ENCODE measurements at places on chromosomes 12 and 14.

- DNase-seq, result no peak
These were observed 7.1 kb upstream of the ARL1 start for GRCh38 chr12:101414533-101415119.

DNA sequence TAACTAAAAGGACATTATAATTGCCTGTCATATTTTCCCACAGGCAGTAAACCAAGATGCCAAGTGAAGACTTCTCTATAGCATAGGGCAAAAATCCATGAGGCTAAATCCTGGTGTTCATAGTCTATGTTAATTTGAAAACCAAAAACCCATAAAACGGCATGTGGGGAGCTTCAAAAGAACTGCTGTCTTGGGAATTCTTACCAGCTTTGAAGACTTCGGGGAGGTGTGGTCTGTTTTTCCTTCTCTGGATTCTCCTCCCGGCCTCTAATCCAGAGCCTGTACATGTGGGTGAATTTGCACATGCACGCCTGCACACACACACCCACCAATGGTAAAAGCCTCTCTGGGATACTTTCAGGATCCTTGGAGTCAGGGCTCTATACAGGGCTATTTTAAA, 61.9 kb upstream of the IFNG-AS1 start:
- no peak for DNase-seq

DNA sequence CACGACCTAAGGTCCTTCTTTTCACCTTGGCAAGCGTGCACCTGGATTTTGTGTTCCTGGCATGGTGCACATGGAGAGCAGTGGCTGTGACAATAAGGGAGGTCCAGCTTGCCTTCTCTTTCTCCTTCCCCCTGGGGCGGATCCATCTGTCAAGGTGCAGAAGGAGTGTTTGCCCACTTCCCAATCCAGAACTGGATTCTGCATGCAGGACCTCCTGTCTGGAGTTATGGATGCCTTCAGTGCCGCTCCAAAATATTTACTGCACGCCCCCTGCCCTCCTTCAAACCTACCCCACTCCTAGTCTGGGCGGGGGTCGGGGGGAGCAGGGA, 192.7 kb downstream of the DPF3 start:
- DNase-seq, result no peak

DNA sequence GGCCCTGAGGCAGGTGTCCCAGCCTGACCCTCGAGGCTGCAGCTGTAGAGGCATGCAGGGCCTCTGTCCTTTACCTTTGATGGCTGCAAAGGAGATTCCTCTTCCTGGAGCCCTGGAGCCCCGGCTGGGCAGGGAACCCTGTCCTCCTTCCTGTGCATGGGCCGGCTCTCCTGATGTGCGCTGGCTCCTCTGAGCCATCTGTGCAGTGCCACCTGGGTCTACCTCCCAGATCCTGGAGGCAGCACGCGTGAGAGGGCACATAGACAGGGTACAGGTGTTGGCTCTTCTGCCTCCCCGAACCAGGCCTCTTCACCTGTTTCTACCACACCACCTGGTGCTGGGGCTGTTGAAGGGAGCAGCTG, 115.1 kb downstream of the BEGAIN start:
- no peak for DNase-seq

GRCh38 chr14:21543963-21544362, 17.8 kb upstream of the SALL2 start:
- DNase-seq, result no peak

DNA sequence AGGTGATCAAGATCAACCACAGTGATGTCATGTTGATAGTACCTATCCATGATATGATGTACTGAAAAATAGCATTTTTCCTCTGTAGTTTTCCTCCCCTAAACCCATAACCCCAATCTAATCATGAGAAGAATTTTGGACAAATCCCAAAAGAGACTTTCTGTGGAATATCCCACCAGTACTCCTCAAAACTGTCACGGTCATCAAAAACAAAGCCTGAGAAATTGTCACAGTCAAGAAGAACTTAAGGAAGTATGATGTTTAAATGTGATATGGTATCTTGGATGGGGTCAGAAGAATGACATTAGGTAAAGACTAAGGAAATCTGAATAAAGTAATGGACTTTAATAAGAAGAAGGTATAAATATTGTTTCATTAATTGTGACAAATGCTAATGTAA, 248.8 kb downstream of the RMST start:
- no peak for DNase-seq

DNA sequence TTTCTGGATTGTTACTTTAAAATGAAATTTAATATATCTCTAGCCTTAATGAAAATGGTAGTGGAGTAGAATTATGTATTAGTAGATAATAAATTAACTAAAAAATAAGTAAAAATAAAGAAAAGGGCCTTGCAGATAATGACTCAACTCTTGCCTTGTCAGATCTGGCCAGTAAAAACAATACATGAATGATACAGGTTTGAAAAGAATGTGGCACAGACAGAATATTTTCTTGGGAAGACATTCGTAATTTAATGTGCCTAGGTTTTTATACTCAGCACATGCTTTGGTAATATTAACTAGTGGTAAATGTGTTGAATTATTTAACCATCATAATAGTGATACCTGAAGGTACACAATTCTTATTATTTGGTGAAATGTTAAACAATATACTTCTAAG, 28.3 kb downstream of the ATF7IP start:
- DNase-seq, result no peak

DNA sequence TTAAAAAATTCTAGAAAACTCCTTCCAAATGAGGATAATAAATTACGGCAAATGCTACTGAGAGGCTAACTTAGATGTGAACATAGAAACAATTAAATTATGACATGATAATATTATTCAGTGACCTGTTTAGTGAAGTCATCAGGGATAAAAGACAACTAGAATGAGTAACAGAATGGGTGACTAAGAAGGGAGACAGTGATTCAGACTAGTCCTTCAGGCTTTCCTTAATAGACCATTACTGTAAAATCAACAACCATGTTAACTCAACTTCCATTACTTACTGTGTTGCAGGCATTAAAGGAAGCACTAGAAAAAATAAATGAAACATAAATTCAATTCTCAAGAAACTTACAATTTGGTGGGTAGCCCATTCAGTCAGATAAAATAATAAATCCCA, 543.9 kb upstream of the LRFN5 start:
- DNase-seq, result no peak

DNA sequence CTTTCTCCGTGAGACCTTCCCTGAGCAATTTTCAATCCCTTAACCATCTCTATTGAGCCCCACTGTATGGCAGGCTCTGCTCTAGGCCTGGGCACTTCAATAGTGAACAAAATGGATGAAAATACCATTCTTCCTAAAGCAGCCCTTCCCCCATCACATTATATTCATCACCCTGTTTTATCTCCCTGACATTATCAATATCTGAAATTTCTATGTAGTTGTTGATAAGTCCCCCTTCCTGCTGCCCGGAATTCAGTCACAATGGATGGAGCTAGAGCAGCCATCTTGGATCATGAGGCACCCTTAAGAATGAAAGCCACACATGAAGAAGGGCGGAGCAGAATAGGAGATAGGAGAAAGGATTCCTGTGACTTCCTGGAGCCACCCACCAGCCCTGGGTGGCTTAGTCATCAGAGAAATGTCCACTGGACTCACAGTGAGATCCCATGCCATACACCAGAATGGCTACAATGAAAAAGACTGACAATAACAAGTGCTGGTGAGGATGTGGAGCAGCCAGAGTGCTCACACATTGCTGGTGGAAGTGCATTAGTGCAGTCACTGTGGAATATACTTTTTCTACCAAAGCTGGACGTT, 33.9 kb downstream of the SCARB1 start:
- DNase-seq, result no peak

DNA sequence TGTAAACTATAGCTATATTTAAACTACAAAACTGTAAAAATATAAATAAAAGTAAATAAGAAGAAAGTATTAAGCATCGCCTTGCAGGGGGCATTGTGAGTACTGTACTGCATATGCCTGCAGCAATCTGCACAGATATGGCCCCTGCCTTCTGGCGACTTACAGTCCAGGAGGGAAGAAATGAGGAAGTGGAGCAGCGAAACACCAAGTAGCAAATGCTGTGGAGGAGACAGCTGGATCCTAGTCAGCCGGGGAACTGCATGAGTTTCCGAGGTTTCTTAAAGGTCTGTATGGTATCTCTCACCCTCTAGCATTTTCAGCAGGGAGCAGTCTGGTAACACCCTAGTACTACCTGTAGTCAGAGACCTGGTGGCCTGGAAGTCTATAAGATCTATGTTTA, 256.9 kb downstream of the CACNA1C start:
- DNase-seq, result no peak

DNA sequence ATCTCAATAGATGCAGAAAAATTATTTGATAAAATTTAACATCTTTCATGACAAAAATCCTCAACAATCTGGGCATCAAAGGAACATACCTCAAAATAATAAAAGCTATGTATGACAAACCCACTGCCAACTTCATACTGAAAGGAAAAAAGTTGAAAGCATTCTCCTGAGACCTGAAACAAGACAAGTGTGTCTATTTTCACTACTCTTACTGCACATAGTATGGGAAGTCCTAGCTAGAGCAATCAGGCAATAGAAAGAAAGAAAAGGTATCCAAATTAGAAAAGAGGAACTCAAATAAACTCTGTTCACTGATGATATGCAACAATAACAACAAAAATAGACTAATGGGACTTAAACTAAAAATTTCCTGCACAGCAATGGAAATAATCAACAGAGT, 90.1 kb downstream of the SLCO1B1 start:
- no peak for DNase-seq

- no peak for DNase-seq
These were observed 88.1 kb upstream of the CCDC175 start for GRCh38 chr14:59664741-59665140.
